NCI-H1436 (cell line): ENCODE measurements at places on chromosomes 11 and 22.
A peak's percentile ranks its signal among the peaks of the same experiment; 100 is the strongest.

DNA sequence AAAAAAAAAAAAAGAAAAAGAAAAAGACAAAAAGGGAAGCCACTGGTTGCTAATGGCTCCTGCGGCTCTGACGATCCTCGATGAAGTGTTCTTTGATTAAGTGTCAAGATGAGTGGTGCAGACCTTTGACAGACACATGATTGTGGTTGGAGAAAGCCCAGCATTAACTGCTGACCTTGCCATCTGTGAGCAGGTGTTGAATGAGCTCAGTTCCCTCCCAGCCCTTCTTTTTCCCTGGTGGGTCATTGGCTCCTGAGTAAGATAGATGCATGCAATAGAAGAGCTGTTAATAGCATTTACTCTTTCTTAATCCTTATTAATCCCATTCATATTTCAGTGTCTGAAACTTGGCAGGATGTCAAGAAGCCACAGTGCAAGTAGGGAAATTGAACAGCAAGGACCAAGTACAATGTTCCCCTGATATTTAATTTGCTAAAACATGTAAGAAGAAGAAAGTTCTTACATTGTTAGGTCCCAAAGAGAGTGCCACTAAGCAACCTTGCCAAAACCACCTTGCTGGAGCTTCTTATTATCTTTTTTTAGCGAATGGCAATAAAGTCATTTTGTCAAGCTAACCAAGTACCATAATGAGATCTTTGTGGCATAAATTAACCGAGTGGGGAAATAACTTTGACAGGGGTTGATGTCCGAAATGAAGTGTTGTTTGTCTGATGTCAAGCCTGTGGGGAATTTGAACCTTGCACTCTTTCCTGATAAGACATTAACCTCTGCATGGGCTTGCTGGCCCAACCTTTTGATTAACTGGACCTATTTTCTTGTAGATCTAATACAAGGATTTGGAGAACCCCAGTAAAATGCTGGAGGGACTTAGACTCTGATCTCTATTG is 113.7 kb downstream of the PTPRJ start:
- no peak for DNase-seq

- no peak for DNase-seq
Observed at GRCh38 chr11:57742087-57742452, 779 bp downstream of the SELENOH start.

DNA sequence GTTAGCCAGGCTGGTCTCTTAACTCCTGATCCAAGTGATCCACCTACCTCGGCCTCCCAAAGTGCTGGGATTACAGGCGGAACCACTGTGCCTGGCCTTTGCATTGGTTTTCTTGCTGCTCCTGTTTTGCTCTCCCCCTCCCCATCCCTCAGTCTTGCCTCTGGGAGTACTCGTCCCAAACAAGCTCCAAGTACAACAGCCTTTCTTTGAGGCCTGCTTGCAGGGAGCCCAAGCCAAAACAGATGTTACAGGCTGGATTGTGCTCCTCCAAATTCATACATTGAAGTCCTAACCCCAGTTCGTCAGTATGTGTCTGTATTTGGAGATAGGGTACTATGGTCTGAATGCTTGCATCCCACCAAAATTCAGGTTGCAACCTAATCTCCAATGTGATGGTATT is 8.6 kb downstream of the IGLL1 start:
- DNase-seq, result no peak

GRCh38 chr11:67048515-67049130 is 8.0 kb upstream of the RHOD start:
- no peak for DNase-seq

- no peak for DNase-seq
Observed at GRCh38 chr11:46238078-46238966, 39.1 kb upstream of the CREB3L1 start.

DNA sequence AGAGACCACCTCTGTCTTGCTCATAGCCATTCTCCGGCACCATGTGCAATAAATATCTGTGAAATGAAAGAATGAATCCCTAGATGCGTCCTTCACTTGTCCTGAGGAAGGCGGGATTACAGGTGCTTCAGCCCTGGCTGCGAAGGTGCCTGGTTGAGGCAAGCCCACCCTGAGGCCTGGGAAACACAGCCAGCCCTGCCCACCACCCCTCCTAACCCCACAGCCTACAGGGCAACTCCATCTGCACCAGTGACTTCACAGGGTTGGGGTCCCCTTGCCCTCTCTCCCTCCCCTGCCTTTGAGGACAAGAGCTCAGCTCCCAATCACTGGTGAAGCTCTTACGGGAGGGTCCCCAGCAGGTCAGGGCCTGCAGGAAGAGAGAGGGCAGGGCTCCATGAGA is 17.5 kb upstream of the SCGB1A1 start:
- DNase-seq, result no peak

DNA sequence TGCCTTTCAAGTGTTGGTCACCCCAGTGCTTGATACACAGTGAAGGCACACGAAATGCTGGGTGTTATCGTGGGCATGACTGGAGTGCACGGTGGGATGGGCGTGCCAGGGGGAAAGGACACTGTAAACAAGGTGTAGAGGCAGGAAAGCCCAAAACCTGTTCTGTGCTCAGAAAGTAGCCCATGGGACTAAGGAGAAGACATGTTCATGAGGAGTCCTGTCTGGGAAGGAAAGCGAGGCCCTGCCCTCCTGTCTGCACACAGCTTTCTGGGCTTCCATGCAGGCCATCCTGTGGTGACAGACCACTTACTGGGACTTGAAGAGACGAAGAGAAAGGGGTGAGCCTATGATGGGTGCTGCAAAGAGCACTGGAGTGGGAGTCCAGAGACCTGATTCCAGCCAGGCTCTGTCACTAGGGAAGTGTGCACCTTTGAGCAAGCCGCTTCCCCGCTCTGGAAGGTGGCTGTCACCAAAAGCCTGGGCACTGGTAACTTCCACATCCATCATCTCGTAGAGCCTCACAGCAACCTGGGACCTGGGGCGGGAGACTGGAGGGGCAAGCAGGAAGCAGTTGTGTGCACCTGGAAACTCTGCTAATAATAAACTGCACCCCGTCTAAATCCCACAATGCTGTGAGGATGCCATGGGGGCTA is 846 bp upstream of the POU2F3 start:
- no peak for DNase-seq

DNA sequence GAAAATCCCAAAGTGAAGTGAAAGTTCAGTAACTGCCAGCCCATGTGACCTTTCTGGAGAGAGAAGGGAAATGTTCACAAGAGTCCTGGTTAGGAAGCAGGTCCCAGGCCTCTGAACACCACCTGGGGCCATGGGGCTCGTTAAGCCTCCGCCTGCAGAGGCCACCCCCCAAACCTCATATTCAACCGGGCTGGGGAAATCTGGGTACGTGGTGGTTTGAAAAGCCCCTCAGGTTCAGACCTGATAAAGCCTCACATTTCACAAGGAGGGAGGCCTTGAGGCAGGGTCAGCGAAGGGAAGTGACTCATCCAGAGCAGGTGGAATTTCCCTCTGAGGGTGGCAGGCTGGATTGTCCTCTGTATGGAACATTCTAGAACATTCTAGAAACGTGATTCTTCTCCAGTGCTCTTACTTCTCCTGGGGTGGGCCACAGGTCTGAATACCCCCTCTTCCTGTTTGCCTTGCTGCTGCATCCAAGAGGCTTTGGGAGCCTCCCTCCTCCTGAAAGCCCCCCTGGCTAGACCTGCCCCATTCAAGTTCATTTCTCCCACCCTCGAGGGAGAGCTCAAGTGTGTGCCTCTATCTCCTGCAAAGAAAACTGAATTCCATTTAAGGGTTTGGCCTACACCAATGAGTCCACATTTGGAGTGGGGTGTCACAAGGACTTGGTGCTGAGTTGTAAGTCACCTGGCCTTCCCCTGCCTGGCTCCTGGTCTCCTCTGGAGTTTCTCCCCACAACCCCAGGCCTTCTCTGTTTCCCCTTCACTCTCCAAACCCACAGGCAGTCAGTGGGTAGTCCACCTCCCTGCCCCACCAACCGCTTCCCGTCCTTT is 6.3 kb downstream of the FXYD2 start:
- no peak for DNase-seq

- no peak for DNase-seq
Observed at GRCh38 chr11:83278351-83278750, 7.8 kb downstream of the CCDC90B start.

- no peak for DNase-seq
Observed at GRCh38 chr11:11706028-11706427, 84.2 kb upstream of the GALNT18 start.

GRCh38 chr22:17725500-17725796 is 48.8 kb downstream of the BID start:
- no peak for DNase-seq

DNA sequence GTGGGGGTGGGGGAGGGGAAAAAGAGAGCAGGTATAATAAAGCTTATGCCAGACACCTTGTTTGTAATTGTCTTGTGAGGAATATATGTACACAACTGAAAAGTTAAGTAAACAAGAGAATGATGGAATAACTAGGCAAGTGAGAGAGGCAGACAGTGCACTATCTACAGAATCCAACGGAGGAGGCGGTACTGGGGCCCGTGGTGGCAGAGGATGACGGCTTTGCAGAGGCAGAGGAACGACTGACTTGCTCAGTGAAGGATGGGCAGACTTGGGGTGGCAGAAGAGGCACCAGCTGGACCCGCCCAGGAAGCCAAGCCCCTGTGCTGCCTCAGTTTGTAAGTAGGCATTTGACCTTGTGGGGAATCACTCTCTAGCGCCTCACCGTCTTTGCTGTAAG is 297.6 kb downstream of the ST3GAL4 start:
- DNase-seq, result no peak

DNA sequence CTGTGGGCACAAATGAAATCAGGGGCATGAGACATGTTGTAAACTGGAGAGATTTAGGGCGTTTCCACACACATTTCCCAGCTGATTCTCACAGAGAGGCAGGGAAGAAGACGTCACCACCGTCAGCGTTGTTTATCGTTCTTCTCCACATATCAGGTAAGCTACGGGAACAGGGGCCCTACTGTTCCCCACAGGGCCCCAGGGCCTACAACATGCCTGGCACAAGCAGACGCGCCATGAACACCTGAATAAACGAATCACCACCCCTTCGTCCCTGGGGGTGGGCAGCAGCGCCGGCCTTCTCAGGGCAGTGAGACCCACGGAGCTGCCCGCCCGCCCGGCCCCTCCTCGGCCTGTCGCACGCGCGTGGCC is 342 bp downstream of the EFCAB6 start:
- no peak for DNase-seq

DNA sequence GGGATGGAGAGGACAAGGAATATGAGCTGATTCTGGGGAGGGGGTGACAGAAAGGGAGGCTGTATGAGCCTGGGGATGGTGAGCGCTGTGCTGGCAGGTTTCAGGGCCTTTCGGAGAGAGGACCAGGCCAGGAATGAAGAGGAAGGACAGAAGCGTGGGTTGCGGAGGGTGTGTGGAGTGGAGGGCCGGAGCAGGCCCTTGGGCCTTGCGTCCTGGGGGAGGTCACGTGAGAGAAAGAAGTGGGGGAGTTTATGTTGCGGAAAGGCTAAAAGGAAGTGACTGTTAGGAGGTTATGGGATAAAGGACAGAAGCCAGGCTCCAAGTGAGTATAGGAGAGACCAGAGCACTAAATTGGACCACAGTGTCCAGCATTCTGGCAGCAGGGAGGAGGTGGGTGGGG is 17.5 kb downstream of the BCR start:
- DNase-seq, result no peak

- no peak for DNase-seq
Observed at GRCh38 chr11:130088919-130089673, 19.4 kb downstream of the APLP2 start.

DNA sequence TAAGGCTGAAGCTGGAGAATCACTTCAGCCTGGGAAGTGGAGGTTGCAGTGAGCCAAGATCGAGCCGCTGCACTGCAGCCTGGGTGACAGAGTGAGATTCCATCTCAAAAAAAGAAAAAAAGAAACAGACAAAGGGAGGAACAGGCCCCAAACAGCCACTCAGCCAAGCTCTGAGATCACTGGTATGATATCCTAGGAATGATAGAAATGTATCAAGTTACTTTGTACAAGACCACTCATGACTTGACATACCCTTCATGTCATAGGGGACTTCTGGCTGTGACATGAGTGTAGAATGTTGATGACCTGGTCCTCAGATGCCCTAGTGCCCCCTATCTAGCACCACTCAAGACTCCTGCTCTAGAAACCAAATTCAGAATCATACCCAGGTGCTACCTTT is 216.5 kb downstream of the NAV2 start:
- DNase-seq, result no peak

- DNase-seq, result peak; percentile 55
Observed at GRCh38 chr22:35380537-35381423, at the start of gene HMOX1. Gene HMOX1, plus strand, starts transcription at chr22:35381096. Its CDS starts 78 bp downstream, at chr22:35381174.
